ENCODE measurements at places on chromosomes 7 and 10.
A peak's percentile ranks its signal among the peaks of the same experiment; 100 is the strongest.

- peaks cover 10% of the 10 kb centered on the region for H3K4me1 ChIP-seq
- peak overlapping the region; percentile 100 for H3K27ac ChIP-seq
- peaks cover 22% of the 10 kb centered on the region for H3K36me3 ChIP-seq
- H3K4me3 ChIP-seq, result peak overlapping the region; percentile 96
- H3K27me3 ChIP-seq, result peaks cover 9% of the 10 kb centered on the region
These were observed 664 bp downstream of the FMC1 start for GRCh38 chr7:139341776-139342226.

- no peak overlapping the region for H3K27ac ChIP-seq
- no peaks in the 10 kb centered on the region for H3K4me1 ChIP-seq
- DNase-seq, result no peak
- no peak overlapping the region for H3K4me3 ChIP-seq
- H3K36me3 ChIP-seq, result no peaks in the 10 kb centered on the region
These were observed 124.2 kb upstream of the ABCB5 start for GRCh38 chr7:20491284-20491683.

DNA sequence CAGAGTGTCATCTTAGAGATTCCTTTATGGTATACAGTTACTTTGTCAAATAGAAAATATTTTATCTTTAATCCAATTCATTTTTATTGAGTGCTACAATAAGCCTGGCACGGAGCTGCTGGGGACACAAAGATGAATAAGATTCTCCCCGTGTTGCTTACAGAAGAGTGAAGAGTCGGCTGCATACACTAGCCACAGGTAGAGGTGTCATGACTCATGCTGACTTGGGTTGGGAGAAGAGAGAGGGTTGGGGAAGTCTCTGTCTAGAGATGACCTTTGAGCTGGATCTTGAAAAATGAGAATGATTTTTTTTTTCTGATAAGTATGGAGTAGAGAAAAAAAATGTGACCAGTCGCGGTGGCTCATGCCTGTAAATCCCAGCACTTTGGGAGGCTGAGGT lies 289.9 kb upstream of the CELF2 start:
- H3K4me3 ChIP-seq, result no peak overlapping the region
- no peaks in the 10 kb centered on the region for H3K4me1 ChIP-seq
- no peaks in the 10 kb centered on the region for H3K36me3 ChIP-seq
- no peak overlapping the region for H3K27ac ChIP-seq
- H3K27me3 ChIP-seq, result peaks cover 6% of the 10 kb centered on the region

DNA sequence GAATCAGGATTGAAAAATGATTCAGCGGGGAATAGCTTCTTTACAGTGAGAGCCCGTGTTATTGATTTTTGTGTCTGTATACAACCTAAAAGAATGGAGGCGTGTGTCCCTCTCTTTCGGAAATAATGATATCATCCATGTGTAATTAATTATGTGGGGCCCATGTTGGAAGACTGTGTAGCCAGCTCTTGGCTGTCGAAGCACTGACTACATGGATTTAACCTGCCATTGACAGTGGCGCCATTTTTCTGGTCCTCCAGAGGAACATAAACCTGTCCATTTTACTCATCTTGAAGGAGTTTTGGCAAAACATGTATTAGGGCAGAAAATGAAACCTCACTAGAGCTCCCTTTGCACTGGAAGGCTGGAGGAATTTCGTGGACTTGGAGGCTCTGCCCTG lies 119.6 kb downstream of the ITIH5 start:
- no peaks in the 10 kb centered on the region for H3K36me3 ChIP-seq
- no peak overlapping the region for H3K27ac ChIP-seq
- DNase-seq, result no peak
- peaks cover 7% of the 10 kb centered on the region for H3K27me3 ChIP-seq

- H3K27me3 ChIP-seq, result no peaks in the 10 kb centered on the region
- peaks cover 15% of the 10 kb centered on the region for H3K36me3 ChIP-seq
- DNase-seq, result no peak
- peaks cover 23% of the 10 kb centered on the region for H3K4me1 ChIP-seq
- H3K27ac ChIP-seq, result no peak overlapping the region
These were observed 68.6 kb upstream of the AFAP1L2 start for GRCh38 chr10:114472877-114473253.

DNA sequence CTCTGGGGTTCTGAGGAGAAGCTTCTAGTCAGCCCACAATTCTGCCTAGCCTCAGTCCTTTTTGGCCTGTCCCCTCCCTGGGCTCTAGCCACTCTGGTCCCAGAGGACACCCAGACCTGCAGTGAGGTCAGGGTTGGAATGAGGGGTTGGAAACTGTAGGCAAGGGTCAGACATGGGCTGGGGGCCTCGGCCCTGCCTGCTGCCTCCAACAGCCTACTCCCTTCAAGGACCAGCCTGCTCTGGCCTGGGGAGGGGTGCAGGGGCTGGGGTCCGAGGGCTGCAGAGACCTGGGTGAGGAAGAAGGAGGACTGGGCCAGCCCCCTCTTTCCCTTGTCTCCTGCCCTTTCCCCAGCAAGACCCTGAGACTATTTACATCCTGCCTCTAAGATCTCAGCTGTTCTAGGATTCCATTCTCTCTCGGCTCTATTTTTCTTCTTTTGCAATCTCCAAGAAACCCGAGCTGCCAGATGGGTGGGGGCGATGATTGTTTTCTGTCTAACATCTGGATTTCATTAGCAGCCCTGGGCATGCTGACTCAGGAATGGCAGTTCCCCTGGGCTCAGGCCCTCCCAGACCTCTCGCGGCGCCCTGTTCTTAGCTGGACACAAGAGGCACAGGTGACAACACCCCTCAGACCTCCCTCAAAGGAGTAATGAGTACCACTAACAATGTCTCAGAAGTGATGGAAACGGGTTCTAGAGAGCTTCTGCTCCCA lies 23.1 kb downstream of the ZCCHC24 start:
- no peak for DNase-seq
- H3K27ac ChIP-seq, result peak overlapping the region; percentile 41
- H3K4me1 ChIP-seq, result peaks cover 33% of the 10 kb centered on the region
- H3K4me3 ChIP-seq, result peak overlapping the region; percentile 3
- peaks cover 18% of the 10 kb centered on the region for H3K36me3 ChIP-seq

GRCh38 chr10:31320550-31321211 lies 1.7 kb downstream of the ZEB1 start:
- H3K27ac ChIP-seq, result peak overlapping the region; percentile 61
- H3K36me3 ChIP-seq, result no peaks in the 10 kb centered on the region
- peak; percentile 68 for DNase-seq
- peaks cover 63% of the 10 kb centered on the region for H3K27me3 ChIP-seq

- peaks cover 21% of the 10 kb centered on the region for H3K4me1 ChIP-seq
- H3K27me3 ChIP-seq, result no peaks in the 10 kb centered on the region
- H3K36me3 ChIP-seq, result peaks cover 44% of the 10 kb centered on the region
- DNase-seq, result no peak
These were observed 100.8 kb downstream of the MLLT10 start for GRCh38 chr10:21634599-21635365.

DNA sequence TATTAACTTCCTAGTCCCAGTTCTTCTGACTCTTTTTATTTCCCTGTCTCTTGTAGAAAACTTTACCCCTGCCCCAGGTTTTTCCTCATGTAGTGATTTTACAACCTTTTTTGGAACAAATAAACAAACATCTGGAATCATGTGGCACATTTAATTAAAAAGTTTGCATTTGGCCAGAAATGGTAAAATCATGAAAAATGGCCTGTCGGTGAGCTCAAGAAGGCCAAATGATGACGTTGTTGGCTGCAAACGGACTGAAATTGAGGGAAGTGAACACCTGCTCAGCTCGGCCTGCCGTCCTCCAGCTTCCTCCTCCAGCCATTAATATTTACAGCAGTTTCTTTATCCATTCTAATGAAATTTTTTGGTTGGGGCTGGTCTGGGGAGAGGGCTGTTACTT lies 902.8 kb downstream of the LRMDA start:
- peaks cover 3% of the 10 kb centered on the region for H3K27me3 ChIP-seq
- H3K36me3 ChIP-seq, result no peaks in the 10 kb centered on the region
- no peak for DNase-seq
- no peak overlapping the region for H3K4me3 ChIP-seq
- H3K27ac ChIP-seq, result no peak overlapping the region
- H3K4me1 ChIP-seq, result peaks cover 30% of the 10 kb centered on the region

DNA sequence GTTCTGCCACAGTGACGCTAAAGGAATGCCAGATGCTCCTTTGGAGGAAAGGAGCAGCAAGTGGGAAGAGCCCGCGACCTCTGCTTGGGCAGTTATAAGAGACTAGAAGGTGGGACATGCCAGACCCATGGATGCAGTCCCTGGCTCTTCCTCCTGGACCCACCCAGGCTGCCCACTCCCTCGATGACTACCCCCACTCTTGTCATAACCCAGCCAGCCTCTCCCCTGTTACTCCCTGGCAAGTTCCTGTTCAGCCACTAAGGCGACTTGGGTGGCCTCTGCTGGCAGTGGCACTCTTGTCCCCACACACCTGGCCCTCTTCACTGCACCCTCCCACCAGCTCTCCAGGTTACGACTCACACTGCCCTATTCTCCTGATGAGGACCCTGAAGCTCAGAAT lies 33.5 kb downstream of the COL13A1 start:
- peaks cover 25% of the 10 kb centered on the region for H3K4me1 ChIP-seq
- H3K36me3 ChIP-seq, result no peaks in the 10 kb centered on the region
- peaks cover 46% of the 10 kb centered on the region for H3K27me3 ChIP-seq
- H3K4me3 ChIP-seq, result no peak overlapping the region
- H3K27ac ChIP-seq, result no peak overlapping the region

GRCh38 chr10:117483056-117483590 lies 59.4 kb upstream of the EMX2 start:
- H3K36me3 ChIP-seq, result peaks cover 3% of the 10 kb centered on the region
- peaks cover 4% of the 10 kb centered on the region for H3K4me1 ChIP-seq
- H3K4me3 ChIP-seq, result no peak overlapping the region
- peaks cover 3% of the 10 kb centered on the region for H3K27me3 ChIP-seq
- peak overlapping the region; percentile 7 for H3K27ac ChIP-seq
- DNase-seq, result no peak

- H3K27ac ChIP-seq, result no peak overlapping the region
- no peaks in the 10 kb centered on the region for H3K27me3 ChIP-seq
- H3K36me3 ChIP-seq, result no peaks in the 10 kb centered on the region
- H3K4me1 ChIP-seq, result peaks cover 6% of the 10 kb centered on the region
- no peak for DNase-seq
These were observed 20.1 kb downstream of the OSBPL3 start for GRCh38 chr7:24959735-24960485.

DNA sequence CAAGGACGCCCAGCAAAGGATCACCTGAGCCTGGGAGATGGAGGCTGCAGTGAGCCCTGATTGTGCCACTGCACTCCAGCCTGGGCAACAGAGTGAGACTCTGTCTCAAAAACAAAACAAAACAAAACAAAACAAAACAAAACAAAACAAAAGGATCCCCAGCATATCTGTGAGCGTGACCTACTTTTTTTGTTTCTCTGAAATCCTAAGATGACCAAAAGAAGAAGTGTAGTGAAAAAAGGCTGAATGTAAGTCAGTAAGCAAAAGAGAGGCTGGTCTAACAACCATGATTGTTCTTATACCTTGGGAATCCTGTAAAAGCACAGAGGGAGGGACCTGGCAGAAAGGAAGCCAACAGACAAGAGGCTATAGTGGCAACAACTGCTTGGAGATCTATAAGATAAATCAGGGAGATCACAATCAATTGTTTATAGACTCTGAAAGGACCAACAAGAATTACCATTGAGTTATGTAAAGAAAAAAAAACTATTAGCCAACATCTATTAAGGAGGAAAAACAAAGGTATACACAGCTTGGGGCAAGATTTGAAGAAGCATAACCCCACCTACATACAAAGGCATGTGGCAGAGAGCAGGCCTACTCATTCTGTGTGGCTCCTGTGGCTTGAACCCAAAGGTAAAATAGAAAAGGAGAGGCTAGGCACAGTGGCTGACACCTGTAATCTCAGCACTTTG lies 255.2 kb upstream of the KLF14 start:
- no peaks in the 10 kb centered on the region for H3K36me3 ChIP-seq
- H3K27me3 ChIP-seq, result peaks cover 14% of the 10 kb centered on the region
- H3K27ac ChIP-seq, result peak overlapping the region; percentile 3
- no peak overlapping the region for H3K4me3 ChIP-seq
- H3K4me1 ChIP-seq, result peaks cover 17% of the 10 kb centered on the region

DNA sequence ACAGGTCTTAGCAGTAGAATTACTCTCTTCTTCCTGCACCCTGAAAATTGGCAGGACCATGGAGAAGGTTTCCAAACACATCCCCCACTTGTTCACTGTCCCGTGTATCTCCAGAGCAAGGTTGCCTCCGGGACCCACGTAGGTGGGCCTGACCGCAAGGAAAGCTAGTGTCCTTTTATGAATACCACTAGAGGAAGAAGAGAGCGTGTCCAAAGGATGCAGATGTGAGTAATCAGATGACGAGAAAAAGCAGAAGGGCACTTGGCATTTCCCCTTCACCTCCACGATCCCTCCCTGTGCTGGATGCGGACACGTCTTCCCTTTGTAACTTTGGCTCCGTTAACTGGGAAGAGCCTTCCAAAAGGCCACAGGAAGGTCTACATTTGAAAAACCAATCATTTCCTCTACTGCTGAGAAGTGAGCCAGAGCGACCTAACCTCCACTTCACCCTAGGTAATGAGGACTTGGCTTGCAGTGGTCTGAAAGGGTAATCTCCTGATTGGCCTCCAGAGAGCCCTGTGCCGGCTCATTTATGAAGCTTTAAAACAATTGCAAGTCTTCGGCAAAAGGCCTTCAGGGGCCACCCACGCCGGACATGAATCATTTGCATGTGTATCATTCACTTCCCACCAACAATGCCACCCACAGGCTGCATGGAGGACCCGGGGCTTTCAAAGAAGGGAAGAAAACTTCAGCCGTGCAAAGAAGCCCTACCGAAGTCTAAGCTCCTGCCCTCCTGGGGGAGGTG lies 55.4 kb downstream of the LYZL1 start:
- no peak for DNase-seq
- H3K27me3 ChIP-seq, result no peaks in the 10 kb centered on the region
- H3K4me3 ChIP-seq, result no peak overlapping the region
- H3K4me1 ChIP-seq, result peaks cover 23% of the 10 kb centered on the region

DNA sequence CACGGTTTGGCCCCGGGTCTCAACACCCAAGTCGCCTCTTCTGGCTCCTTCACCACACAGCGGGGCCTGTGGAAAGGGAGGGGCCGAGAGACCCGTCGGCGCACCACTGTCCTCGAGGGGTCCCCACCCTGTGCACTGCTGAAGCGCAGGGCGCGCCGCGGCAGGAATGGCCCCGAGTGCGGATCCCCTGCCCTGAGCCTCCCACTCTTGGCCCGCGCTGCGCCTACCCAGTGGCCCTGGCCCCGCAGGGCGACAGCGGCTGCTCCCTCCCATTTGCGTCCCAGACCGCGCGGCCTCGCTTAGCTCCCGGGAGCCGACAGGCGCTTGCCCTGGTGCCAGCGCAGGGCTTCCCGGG lies 2.1 kb upstream of the SFMBT2 start:
- peaks cover 88% of the 10 kb centered on the region for H3K27me3 ChIP-seq
- H3K27ac ChIP-seq, result no peak overlapping the region
- peak overlapping the region; percentile 80 for H3K4me3 ChIP-seq
- peaks cover 12% of the 10 kb centered on the region for H3K4me1 ChIP-seq

DNA sequence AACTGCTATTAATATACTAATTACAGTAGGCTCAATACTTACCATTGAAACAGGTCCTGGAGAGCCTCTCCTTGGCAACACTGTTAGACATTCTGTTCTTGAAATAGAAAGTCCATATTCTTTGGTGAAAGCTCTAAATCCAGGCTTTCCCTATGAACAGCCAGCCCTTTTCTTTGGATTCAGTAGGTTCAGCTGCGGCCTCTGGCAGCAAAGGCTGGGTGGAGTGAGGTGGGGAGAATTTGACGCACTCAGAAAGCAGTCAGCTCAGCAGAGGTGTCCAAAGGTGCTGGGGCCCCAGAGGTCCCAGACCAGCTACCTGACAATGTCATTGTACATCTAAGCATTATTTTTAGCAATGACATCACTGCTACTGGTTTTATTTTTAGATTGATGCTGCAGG lies 146.1 kb downstream of the GRK5 start:
- DNase-seq, result no peak
- no peaks in the 10 kb centered on the region for H3K27me3 ChIP-seq
- H3K4me3 ChIP-seq, result no peak overlapping the region
- no peak overlapping the region for H3K27ac ChIP-seq
- H3K36me3 ChIP-seq, result peaks cover 8% of the 10 kb centered on the region
